ENCODE measurements at places on chromosomes 5 and 9.

DNA sequence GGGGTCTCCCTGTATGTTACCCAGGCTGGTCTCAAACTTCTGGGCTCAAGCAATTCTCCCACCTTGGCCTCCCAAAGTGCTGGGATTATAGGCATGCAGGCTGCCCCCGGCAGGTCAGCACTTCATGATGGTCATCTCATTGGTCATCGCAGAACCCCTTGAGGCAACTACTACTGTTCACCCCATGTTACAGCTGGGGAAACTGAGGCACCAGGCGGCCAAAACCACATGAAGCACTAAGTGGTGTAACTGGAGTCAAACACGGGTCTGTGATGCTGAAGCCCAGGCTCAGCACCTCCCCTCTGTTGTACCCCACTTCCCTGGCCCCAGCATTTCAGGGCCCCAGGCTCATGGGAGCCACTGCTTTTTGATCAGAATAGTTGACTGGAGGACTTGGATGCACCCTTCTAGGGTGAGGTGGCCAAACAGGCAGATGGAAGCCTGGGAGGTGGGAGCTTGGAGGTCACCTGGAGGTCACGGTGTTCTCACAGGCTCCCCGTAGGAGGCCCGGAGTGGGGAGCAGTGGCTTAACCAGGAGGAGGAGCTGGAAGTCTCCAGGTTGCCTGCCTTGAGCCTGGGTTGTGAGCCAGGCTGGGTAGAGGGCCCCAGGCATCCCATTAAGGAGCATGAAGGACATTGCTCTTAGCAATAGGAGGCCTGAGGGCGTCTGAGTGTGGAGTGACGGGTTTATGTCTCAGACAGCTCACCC is 57.3 kb upstream of the RPL26L1 start:
- DNase-seq, result no peak

DNA sequence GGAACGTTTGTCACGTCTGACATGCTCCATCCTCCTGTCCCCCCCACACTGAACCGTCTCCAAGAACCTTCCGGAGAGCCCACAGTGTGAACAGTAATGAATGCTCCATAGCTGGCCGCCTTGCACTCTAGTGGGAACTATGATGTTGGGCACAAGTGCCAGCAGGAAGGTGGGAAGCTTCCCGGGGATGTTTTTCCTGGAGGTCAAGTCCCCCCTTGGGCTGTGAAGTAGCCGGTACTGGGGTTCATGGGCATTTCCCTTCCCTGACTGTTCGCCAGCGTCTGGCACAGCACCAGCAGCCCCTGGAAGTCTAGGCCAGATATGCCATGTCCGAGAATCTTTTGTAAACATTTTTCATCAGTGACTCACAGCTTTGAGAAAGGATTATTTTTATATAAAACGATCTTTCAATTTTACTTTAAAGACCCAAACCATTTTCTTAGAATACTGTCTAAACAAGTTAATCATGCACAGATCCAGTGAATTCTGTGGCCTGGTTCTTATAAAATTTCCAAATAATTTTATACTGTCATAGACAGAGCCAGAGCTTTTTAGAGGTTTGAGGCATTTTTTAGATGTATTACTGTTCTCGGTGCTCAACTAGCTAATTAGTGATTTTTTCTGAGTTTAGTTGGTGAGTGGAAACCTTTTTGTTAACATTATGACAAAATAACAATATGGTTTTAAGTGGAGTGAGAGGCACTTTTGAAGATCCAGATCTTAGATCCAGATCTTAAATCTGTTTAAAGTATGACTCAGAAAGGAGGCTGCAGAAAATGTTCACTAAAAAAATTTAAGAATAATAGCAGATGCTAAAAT is 11.6 kb downstream of the ABL1 start:
- no peak for DNase-seq

DNA sequence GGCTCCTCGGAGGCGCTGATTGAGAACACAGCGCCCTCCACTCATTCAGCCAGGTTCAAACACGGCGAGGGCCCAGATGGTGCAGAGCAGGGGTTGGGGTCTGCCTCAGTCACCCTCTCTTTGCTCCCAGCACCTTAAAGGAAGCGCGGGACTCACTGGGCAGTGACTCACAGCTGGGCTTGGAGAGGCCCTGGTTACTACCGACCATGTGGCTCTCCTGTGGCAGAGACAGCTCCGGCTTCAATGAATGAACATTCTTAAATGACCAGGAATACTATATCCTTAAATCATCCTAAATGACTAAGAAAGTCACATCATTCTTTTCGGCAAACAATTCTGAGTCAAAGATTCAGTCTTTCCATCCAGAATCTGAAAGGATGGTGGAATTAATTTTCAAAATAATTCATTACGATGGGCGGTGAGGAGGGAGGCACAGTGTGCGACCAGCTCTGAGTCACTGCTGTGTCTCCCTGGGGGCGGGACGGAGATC is 1.6 kb upstream of the INPP5E start:
- no peak for DNase-seq

GRCh38 chr9:6758498-6759184 is 868 bp downstream of the KDM4C start:
- no peak for DNase-seq

DNA sequence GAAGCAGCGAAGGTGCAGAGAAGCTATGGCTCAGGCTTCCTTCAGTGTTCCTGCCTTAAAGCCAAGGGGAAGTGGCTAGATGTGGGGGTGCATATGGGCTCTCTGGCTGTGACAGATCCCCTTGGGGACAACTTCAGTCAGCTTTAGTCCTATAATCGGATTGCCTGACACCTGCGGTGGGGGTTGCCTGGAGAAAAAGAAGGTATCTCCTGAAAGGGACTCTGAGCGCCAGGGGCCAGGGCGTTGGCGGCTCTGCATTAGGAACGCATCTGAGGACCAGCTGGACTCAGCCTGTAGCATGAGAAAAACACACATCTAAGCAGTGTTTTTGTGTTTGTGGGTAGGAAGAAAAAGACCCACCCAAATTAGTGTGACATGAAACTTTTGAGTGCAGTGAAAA is 84.3 kb upstream of the OTULINL start:
- DNase-seq, result no peak

DNA sequence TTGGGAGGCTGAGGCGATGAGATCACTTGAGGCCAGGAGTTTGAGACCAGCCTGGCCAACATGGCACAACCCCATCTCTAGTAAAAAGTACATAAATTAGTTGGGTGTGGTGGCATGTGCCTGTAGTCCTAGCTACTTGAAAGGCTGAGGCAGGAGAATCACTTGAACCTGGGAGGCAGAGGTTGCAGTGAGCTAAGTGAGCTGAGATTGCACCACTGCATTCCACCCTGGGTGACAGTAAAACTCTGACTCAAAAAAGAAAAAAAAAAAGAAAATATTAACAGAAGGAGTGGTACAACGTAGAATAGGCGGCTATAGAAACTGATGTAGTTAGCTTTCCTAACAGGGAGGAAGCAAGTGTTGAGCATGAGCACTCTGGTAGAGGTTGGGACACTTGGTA is 59.9 kb downstream of the PBX3 start:
- DNase-seq, result no peak

DNA sequence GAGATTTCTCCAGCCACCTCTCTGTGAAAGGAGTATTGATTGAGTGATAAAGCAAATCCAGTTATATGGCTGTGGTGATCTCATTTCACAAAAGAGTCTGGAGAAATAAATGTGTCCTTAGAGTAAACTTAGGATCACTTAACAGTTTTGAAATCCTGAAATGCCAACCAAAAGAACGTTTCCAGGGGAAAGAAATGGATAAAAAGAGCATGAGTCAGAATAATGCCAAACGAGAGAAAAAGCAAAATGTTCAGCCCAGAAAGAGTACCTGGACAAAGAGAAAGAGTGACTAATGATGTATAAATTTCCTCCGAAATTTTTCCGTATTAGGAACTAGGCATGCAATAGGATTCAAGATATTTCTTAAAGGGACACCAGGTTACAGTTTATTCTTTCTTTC is 463.1 kb upstream of the CDH10 start:
- DNase-seq, result no peak

DNA sequence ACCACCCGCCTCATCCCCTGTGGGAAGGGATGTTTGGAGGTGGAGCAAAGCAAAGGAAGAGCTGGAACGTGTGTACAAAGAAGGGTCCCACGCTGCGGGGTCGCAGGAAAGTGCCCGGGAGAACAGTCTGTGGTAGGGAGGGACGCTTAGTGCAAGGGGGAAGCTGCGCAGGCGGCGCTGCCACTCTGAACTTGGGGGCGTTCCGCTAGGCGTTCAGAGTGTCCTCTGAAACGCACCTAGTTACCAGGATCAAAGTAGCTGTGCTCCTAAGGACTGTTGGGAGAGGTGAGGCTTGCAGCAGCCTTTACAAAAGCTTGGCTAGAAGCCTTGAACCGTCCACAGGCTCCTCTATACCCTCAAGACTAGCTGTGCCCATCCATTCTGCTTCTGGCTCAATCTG is 29.3 kb upstream of the PDE8B start:
- no peak for DNase-seq

DNA sequence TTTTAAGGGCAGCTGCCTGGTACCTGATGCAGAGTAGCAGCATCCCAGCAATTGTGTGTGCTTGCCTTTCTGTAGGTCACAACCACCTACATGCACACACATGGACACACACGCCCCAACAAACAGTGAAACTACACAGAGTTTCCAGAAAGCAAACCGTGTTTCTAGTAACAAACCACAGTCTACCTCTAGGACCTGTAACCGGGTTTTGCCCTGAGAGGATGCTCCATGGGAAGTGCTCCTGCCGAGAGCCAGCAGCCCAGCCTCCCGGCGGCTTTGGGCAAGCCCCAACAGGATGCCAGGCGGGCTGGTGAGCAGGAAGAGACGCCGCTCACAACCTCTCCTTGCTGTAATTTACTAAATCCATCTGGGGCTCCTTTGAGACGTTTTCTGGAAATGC is 4.1 kb upstream of the TCF7 start:
- no peak for DNase-seq

- no peak for DNase-seq
Measured at GRCh38 chr5:161857358-161857757, 9.4 kb downstream of the GABRA1 start.

DNA sequence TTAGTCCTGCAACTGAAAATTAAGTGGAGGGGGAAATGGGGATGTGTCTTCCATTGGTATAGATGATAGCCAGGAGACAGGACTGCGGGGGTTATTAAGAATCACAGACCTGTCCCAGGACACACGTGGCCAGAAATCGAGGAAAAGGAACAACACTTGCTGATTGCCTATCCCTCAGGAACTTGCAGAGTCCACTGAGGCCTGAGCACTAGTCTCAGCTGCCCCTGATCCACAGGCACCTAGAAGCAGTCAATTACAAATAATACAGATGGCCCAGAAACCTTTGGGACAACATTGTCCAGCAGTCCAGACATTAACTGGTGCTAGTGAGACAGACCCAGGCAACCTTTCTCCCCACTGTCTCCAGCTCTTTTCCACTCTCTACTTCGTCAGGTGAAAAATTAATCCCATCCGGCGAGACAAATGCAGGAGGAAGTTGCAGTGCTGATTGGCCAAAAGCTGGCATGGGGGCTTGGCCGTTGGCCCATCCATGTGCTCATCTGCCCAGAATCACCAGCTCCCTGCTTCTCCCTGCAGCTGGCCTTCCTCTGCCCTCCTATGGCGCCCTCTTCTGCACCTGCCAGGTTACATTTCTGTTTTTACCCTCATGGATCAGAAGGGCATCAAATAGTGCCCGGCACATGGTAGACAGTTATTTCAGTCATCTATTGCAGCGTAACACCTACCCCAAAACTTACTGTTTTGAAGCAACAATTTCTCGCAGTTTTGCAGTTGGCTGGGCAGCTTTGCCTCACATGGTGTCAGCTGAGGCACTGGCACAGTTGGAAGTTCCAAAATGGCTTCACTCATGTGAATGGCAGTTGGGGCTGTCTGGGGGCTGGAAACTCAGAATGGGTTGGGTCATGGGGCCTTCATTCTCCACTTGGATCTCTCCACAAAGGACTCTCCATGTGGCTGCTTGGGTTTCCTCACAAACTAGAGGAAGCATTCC is 3.6 kb upstream of the B4GALT1 start:
- no peak for DNase-seq

DNA sequence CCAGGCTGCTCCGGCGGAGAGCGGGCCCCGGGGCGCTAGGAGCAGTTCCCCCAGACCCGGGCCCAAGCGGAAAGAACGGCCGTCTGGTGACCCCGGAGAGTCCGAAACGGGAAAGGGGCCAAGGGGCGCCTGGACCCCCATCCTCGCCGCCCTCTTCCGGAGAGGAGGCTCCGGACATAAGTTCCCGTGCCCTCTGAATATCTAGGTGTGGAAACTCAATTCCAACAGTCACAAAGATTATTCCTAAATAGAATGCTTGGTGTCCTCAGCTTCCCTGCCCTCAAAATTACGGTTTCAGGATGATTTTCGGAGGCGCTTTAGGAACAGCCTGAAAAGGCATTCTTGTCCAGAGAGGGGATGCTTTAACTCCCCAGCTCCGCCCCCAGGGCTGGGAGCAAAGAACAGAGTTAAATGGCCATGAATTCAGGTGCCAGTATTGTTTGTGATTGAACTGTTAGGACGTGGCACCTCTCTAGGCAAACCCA is 681 bp upstream of the LHFPL2 start:
- no peak for DNase-seq

DNA sequence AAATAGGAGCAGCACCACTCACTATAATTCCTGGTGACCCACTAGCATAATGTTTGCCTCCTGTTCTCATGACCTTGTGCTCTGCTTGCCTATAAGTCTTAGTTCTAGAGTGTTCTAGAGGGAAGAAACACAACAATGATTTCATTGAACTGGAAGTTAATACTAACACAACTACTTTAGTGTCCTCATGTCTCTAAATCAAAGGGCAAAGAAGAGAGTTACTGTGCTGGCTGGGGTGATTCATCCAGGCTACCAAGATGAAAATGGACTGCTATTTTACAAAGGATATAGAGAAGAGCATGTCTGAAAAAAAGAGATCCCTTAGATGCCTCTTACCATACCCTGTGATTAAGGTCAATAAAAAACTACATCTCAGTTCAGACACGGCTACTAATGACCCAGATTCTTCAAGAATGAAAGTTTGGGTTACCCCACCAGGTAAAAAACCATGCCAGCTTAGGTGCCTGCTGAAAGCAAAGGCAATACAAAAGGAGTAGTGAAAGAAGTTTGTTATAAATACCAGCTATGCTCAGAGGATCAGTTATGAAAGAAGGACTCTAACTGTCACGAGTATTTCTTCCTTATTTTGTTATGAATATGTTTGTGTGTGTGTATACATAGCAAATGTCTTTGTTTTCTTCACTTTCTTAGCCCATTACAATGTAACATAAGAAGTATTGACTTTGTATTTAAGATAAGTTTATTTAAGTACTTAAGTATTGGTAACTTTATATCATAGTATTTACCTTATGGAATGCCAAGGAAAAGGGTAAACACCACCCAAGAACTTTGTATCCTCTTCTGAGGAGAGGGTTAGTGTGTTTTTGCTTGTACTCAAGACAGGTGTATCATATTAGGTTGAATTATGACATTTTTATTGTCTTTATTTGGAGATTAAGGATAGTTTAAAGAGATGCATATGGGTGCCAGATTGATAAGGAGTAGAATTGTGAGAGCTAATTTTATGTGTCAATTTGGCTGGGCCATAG is 314.1 kb upstream of the PTGER4 start:
- DNase-seq, result no peak

DNA sequence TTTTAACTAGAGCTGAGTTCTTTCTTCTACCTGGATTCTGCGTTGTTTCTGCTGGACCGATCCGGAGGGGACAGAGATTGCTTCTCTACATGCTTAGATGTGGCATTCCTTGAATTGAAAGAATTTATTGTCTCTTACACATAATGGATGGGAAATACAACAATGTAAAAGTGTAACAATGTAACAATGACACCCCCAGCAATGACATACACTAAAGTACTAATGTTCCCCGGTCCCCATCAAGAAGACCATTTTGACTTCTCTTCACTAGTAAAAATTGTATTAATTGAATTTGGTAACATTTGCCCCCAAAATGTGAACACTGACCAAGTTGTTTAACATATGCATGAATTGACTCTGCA is 760.2 kb downstream of the TAF11L14 start:
- DNase-seq, result no peak

GRCh38 chr5:116872986-116873385 is 298.4 kb upstream of the SEMA6A start:
- DNase-seq, result no peak

Data from NCI-H2107 (cell line).